Stimulated activated CD8-positive, alpha-beta memory T cell treated with anti-CD3 and anti-CD28 coated beads, Interleukin-4, amount 100 ng/mL, for 24 hours (primary cell): ENCODE measurements at places on chromosomes 12 and 14.

- no peak for DNase-seq
Measured at GRCh38 chr12:64569923-64570691, 40.2 kb upstream of the RASSF3 start.

GRCh38 chr14:103856607-103857006 lies 9.2 kb upstream of the PPP1R13B start:
- DNase-seq: no peak

DNA sequence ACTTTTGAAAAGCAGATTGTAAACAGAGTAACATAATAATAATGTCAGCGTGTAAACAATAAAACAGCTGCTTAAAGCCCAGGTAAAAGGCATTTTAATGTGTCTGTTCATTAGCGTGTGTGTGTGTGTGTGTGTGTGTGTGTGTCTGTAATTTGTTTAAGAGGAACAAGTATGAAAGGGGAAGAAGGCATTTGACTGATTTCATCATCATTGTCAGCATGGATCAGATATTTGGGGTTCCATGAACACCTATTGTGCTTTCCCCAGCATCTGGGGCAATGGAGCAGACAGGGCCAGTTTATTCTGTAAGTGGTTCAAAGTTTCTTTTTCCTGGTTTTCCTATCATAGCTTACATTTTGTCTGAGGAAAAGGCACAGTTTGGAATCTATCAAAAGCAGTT lies 28.9 kb downstream of the SLC25A21 start:
- DNase-seq: no peak

DNA sequence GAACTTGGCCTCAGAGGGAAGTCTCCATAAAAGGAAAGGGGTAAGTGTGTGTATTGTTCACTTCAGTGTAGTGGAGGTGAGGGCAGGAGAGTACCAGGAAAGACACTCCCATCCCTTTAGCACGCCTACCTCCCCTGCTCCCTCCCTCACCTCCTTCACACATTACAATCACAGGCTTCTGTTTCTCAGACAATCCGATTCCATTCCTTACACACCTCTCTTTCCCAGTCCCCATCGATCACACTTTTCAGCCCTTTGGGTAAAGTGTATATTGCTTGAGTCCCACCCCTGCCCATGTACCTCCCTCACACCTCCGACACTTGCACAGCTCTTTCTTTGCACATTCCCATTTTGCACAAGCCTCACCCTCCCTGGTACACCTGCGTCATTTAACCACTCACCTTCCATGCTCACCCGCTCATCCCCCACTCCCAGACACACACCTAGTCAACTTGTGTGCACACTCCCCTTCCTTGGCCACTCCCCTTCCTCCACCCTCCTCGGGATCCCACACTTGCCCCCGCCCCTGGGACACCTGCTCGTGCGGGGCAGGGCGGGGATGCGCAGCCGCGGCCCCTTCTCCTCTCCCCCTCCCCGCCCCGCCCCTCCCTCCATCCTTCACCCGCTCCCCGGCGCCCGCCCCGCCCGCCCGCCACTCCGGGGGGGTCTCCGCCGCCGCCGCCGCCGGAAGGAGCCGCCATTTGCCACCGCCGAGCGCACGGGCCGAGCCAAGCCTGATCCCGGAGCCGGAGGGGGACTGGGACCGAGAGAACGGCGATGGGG lies at the start of gene MARCHF9:
Gene MARCHF9, plus strand, starts transcription at position 693 of the 783 bp plus-strand sequence. CDS start 426 bp downstream, outside the sequence.
- peak; percentile 76 for DNase-seq

- DNase-seq: no peak
Measured at GRCh38 chr14:63863004-63863403, 10.2 kb downstream of the SYNE2 start.

GRCh38 chr12:72586456-72586855 lies 314.3 kb downstream of the TRHDE start:
- no peak for DNase-seq

GRCh38 chr12:113007166-113007565 lies 28.8 kb downstream of the OAS2 start:
- no peak for DNase-seq

DNA sequence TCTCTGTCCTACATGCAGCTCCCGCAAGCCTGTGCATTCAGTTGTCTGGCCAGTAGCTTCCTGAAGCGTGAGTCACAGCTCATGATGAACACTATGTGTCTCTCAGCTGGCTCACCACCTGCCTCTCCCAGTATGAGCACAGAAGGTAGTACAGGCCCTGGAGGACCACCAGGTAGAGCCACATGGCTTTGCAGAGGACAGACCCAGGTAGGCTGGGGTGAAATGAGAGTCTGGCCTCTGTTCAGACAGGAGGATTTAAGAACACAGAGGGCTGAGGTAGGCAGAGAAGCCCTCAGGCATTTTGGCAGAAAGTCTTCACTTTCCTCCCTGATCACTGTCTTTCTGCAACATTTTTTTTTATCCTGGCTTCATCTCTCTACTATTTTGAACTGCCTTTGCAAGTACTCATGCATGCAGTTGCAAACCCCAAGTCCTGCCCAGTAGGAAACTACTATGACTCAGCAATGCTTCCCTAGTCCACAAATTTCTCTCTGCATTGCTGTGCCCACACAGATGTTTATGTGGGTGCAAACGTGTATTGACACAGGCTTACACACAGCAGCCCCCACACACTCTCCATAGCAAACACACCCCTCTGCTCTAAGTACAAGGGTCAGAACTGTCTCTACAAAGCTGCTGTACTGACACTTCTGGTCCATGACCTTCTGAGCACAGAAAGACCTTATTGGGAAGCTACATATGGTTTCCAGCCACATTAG lies 7.2 kb upstream of the SDR9C7 start:
- no peak for DNase-seq

DNA sequence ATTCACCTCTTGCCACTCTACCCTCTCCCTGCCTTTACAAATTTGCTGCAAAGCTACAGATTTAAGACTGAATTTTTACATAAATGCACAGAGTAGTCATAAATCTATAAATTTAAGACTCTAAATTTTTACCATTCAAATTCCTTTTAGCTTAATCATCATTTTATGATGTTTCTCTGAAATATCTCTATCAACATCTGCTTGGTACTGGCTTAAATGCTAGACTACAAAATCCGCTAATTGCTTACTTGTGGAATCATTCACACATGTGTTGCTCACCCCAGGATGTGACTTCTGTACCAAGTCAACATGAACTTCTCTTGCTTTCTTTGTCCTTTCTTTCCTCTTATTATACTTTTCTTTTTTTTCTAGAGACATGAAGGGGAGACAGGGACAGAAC lies 109.2 kb downstream of the GALC start:
- no peak for DNase-seq

DNA sequence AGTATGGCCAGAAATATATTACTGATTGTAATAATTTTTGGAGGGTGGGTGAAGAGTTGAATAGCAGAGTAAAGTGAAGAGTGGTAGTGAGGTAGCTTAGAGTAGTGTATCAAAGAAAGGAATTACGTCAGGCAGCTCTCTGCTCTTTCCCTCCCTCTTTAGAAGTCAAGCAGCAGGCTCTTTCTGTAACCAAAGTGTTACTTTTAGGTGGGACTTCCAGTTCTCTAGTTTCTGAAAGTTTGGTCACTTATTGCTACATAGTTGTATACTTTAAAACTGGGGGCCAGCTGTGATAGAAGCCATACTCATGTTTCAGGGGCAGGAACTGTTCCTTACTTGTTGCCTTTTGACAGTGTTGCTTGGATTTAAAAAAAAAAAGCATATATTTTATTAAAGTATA lies 30.6 kb downstream of the ATF7IP start:
- no peak for DNase-seq

DNA sequence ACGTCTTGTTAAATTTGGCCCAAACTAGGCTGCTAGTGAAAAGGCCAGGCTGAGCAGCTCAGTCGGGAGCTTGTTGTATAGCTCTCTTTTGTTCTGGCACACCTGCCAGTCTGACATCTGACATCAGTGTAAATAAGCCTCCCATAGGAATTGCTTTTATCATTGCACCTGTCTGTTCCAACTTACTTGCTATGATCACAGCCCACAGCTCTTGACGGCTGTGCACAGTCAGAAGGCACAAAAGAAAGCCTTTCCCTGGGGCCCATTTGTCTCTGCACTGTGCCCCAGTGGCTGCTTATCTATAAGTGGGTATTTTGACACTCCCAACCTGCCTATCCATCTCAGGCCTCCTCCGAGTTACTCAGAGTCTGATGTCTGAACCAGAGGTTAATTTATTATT lies 324.5 kb downstream of the NUAK1 start:
- DNase-seq: no peak

GRCh38 chr12:54526812-54527630 lies 22.4 kb upstream of the PDE1B start:
- DNase-seq: peak; percentile 22

DNA sequence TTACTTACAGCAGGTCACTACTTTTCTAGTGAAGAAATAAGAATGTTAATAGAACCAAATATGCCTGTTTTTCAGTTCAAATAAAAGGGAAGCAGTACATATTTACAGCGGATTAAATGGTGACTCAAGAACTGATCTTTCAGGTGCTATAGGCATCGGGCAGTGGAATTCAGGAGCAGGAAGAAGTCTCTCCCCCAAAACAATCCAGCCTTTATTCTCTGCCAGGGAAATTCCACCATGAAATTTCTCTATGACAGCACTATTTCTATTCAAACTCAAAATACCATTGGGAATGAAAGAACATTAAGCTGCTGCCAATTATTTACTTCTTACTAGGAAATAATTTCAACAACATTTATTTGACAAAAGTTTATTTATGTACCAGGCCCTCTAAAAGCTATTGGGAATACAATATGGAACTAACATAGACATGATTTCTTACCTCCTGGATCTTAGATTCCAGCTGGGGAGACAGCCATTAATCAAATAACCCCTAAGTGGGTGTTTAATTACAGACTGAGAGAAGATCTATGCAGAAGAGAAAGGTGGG lies 60.3 kb upstream of the KRR1 start:
- DNase-seq: no peak

DNA sequence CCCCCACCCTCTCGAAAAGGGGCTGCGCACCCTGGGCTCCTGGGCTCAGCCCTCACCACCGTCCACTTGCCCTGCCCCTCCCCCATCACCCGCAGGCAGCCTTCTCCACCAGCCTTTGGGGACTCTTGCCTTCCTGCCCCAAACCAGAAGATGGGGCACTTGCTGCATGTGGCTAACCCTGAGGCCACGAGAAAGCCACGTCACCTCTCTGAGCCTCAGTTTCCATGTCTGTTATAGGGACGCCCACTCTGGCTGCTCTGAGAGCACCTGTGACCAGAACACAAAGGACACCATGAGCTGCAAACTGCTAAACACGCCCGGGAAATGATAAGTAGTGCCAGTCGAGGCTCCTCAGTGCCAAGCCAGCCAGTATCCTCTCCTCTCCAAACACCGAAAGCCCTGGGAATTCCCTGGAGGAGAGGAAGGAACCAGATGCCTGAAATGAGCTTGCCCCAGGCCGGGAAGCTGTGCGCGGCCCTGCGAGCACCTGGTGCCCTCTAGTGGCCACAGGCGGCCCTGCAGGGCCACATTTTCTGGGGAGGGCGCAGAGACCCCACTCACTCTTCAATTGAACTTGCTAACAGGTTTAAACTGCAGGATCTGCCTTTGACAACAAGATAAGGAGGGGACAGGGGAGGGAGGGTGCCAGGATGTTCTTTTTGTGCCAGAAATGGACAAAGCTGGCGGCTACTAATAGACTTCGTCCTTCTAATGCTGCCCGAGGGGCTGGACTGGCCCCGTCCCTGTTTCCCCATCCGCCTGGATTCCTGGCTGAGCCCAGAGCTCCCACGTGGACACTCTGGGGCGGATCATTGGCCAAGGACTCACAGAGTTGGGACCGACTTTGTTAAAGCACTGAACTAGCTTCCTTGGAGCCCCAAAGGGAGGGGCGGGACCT lies 10.2 kb upstream of the SERPINA9 start:
- DNase-seq: peak; percentile 13

- DNase-seq: no peak
Measured at GRCh38 chr12:116773276-116773731, 35.2 kb downstream of the RNFT2 start.

DNA sequence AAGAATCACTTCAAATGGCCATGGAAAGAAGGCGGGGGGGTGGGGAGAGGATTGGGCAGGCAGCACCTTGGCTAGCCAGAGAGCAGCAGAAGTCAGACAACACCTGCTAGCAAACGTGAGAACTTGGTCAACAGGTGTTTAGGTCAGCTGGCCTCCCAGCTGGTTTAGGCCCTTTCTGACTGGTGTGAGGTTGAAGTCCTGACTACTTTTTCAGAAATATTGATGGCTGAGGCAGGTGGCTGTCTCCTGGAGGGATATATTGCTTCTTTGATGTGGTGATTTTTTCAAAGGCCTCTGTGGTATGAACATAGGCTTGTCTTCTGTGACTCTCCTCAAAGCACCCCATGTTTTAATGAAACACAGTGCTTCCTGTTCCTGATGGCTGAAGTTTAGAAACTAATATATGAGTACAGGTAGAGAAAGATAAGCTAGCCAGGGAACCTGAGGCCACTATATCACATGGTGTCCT lies 238.2 kb upstream of the SSTR1 start:
- no peak for DNase-seq

DNA sequence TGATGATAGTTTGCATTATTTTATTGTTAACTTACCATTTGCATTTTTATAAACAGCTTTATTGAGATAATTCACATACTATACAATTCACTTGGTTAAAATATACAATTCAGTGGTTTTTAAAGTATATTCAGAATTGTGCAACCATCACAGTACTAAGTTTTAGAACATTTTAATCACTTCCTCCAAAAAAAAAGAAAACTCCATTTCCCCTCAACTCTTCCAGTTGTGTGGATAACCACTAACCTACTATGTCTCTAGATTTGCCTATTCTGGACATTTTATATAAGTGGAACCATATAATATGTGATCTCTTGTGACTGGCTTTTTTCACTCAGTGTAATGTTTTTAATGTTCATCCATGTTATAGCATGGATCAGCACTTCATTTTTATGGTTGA lies 41.3 kb downstream of the WNK1 start:
- DNase-seq: no peak

- no peak for DNase-seq
Measured at GRCh38 chr12:122200541-122201175, 2.9 kb upstream of the B3GNT4 start.

- DNase-seq: no peak
Measured at GRCh38 chr12:95851606-95852005, 7.1 kb upstream of the SNRPF start.

DNA sequence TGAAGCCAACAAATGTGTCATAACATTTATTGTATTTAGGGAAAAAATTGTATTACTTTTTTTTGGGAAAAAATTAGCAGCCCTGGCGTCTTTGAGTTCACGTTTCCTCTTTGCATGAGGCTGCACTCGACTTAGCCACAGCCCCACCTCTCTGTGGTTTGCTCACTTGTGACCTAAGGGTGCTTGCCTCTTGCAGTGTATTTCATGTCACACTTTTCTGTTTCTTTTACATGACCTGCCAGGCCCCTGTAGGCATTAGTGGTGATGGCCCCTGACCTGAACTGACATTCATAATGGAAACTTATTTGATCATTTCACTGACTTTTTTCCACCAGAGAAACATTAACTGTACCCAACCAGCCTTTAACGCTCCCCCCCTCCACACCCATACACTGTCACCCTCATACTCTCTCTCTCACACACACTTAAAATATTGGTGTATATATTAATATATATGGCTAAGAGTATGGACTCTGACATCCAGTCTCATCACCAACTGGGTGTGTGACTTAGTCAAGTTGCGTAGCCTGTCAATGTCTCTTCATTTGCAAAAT lies 122.9 kb downstream of the PRKCH start:
- DNase-seq: peak; percentile 48

- DNase-seq: no peak
Measured at GRCh38 chr12:46701356-46701755, 124.4 kb downstream of the SLC38A4 start.
